ENCODE measurements at places on chromosomes 13 and 19. TPM values are rescaled to one million over a fixed set of nuclear protein-coding genes. Genes with fewer than 3 reads are reported as not detected.
A peak's percentile ranks its signal among the peaks of the same experiment; 100 is the strongest.

FXYD1 gene
- total RNA-seq: 75.5 TPM

- DNase-seq: no peak
Observed at GRCh38 chr13:85095418-85096272, 703.6 kb downstream of the SLITRK6 start.

DNA sequence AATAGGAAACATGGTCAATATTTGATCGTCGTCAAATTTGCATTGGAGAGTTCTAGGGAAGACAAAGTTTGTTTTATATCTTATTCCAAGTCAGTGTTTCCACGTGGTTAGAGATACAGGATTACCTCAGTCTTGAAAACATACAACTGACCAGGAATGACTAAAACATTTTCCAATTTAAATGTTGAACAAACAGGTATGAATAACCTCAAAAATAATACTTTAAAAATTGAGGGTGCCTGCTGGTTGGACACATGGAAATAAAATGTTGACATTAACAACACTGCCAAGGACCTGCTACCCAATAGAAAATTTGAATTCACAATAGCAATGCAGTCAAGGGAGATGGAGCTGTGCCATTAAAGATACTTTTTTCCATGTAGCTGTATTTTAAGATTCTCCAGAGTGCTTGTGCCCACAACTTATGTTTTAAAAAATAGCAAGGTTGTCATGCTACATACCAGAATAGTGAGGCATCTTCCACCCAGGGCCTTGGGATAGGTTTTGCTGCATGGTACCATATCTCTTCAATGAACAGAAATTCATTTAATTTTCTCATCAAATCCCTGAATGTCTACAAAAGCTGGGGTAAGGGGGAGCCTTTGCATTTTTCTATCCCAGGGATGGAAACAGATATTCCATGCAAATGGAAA lies 260.8 kb downstream of the EFNB2 start:
- DNase-seq: no peak

DNA sequence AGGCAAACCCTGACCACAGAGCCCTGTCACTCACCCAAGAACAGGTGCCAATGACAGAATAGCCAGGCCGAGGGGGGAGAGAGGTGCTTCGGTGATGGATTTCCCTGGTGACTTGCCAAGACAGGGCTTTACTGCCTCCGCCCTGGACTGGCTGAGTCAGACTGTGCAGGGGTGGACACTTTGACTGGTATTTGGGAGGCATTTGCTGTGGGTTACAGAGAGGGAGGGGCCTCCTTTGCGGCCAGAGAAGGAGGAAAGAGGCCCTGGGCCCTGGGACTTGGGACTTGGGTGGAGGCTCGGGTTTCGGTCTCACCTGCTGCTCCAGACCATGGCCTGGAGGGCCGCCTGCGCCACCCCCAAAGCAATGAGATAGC lies 4.6 kb upstream of the EPS8L1 start:
- DNase-seq: no peak

DNA sequence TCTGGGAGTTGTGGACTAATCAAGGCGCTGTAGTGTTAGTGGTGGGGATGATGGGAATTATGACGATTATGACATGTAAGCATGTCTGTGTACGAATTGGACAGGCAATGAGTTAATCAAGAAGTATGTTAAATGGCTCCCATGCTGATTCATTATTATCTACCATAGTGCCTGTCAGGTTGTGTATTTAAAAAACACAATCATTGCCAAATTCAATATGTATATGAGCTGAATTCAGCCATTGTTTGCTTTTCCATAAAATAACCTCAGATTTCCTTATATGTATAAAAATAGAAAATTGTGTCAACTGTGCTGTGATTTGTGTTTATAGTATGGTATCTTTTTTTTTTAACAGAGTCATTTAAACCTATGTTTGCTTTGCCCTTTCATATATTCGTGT lies 37.1 kb downstream of the PCCA start:
- DNase-seq: no peak

GRCh38 chr19:37930416-37930815 lies 23.4 kb downstream of the SIPA1L3 start:
- no peak for DNase-seq

DNA sequence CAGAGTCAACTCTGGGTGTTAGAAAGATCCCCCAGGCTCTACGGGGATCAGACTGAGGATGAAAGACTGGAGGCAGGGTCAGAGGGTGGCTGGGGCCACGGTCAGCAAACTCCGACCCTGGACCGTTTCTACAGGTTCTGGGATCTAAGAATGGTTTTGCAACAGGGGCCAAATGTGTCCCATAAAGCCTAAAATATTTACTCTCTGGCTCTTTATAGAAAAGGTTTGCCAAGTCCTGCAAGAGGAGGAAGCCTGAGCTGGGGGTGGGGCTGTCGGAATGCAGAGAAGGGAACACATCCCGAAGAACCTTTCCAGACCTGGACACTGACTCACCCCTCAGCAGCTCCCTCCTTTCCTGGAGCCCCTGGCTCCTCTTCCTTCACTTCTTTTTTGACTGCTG lies 20.7 kb downstream of the LIG1 start:
- DNase-seq: no peak

DNA sequence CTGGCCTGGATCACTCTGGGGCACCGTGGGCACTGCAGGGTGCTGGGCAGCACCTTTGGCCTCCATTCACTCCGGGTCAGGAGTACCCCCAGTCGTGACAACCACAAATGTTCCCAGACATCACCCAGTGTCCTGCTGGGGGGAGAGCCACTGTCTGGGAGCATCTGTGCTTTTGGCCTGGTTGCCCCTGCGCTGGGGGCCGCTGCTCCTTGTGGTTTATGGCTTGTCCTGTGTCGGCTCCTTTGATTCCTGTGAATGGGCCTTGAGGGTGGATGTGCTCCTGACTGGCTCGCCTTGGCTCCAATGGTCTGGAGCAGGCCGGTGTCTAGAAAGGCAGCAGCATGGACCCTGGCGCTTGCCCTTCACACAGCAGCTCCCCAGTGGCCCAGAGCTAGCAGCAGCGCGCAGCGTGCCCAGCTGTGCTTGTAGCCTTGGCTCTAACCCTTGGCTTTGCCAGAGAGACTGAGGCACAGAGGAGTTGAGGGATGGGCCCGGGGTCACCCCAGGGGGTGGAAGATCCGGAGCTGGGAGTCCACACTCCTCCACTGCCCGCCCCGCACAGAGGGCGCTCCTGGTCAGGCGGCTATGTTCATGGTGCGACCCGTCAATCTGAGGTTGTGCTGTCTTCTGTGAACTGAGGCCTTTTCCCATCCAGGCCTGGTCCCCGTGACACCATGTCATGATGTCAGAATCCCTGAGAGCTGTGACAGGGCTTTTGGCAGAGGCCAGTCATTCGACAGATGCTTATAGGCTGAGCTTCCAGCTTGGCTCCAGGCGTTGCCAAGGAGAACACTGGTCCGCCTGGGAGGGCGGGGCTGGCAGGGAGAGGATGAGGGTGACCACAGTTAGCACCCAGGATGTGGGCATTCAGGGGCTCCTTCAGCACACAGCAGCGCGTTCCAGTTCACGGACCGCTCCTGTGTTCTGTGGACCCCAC lies 4.1 kb downstream of the DAZAP1 start:
- no peak for DNase-seq

HCST gene
- total RNA-seq: 7.2 TPM

SYCN gene
- not detected for total RNA-seq

GRCh38 chr13:40653527-40654318 lies 12.7 kb downstream of the FOXO1 start:
- DNase-seq: no peak

CAMSAP3 gene
- 14.2 TPM for total RNA-seq

ZNF468 gene
- total RNA-seq: 22.6 TPM

GRCh38 chr13:46553521-46553885 lies 533 bp downstream of the LRCH1 start:
- DNase-seq: peak; percentile 57

GRCh38 chr19:19538061-19538784 lies at the start of gene CILP2:
Gene CILP2, plus strand, starts transcription at chr19:19538265. Its CDS starts 85 bp downstream, at chr19:19538350.
- peak; percentile 35 for DNase-seq

DNA sequence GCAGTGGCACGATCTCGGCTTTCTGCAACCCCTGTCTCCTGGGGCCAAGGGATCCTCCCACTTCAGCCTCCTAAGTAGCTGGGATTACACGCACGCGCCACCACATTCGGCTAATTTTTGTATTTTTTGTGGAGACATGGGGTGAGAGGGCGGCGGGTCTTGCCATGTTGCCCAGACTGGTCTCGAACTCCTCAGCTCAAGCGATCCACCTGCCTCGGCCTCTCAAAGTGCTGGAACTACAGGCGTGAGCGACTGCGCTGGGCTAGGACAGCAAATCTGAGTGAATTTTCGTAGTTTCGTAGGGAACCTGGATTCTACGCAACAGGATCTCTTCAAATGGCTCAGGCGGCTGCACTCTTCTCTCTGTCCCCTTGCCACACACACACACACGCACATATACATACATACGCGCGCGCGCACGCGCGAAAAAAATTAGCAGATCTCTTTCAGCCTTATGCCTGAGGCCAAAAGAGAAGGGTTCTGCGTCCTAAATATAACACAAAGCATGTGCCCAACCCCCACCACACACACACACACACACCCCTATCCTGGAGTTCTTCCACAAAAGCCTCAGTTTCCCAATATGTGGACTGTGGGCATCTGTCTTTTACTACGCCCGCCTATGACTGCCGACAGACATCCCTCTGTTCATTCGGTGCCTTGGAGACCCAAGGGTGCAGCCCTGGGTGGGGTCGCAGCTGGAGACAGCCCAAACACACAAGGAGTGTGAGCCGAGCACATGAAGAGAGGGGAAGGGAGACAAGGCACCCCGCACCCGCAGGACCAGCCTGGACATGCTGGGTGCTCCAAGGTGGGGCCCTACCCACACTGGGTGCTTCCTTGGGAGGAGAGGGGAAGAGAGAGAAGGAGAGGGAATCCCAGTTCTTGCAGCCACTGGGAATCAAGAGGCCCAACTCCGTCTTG lies 616 bp downstream of the PINLYP start:
- no peak for DNase-seq

- DNase-seq: no peak
Observed at GRCh38 chr13:33730147-33730546, 87.8 kb upstream of the RFC3 start.

- no peak for DNase-seq
Observed at GRCh38 chr13:99677116-99677951, 176.1 kb downstream of the TM9SF2 start.

DNA sequence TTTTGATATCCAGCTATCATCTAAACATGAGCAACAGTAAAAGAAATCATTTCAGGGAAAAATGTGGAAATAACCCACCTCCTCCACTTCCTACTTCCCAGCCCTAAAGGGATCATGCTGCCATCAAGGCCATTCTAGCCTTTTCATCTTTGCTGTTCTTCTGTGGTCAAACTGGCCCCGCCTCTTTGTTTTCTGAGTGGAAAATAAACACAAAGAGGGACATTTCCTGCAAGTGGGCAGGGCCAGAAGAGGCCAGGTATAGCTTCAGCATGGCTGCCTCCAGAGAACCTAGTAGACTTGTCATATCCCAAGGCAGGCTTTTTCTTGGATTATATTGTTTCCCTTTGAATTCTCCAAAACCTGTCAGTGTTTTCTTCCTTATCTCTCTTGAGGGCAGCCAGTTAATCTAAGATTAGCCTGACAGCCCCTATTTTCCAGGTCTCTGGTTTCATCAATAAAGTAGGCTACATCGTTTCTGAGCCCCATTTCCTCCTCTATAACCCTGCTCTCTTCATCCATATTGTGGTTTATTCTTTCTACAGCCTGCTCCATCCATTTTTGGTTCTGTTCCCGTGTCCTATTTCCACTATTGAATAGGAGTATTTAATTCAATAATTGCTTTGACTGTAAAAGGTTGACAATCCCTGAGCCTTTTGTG lies 117.6 kb downstream of the GPC6 start:
- DNase-seq: no peak

GRCh38 chr13:99792079-99792921 lies 179.3 kb downstream of the ZIC5 start:
- DNase-seq: no peak

DNA sequence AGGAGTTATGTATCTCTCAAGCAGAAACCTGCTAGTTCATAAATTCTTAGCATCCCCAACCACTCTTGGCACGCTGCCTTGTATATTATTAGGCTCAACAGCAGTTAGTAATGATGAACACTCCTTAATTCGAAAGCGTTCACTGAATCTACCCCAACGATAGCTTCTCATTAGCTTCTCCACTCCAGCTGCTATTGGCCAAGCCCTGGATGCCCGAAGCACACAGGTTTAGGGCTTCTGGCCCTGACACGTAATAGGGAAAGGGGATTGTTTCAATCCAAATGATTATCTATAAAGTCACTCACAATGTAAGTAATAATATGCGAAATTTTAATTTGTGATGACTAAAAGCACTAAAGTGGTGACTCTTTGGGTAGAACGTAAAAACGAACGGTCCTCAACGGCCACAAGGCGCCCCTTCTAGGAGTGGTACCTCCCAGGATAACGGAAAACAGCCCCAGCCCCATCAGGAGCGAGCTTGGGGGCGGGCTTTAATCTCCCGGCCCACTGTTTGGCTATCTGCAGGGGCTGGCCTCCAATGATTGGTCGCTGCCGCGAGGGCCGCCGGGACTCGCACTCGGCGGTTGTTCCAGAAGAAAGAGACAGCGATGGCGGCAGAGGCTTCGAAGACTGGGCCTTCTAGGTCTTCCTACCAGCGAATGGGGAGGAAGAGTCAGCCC lies at the start of gene RNF17:
Gene RNF17 (plus strand): TSS at position 574 of the 680 bp plus-strand sequence. CDS start 35 bp downstream, at position 609.
- no peak for DNase-seq

- DNase-seq: no peak
Observed at GRCh38 chr19:4503132-4503824, 15.0 kb downstream of the PLIN4 start.

- DNase-seq: no peak
Observed at GRCh38 chr13:83980331-83980730, 98.1 kb upstream of the SLITRK1 start.

DNA sequence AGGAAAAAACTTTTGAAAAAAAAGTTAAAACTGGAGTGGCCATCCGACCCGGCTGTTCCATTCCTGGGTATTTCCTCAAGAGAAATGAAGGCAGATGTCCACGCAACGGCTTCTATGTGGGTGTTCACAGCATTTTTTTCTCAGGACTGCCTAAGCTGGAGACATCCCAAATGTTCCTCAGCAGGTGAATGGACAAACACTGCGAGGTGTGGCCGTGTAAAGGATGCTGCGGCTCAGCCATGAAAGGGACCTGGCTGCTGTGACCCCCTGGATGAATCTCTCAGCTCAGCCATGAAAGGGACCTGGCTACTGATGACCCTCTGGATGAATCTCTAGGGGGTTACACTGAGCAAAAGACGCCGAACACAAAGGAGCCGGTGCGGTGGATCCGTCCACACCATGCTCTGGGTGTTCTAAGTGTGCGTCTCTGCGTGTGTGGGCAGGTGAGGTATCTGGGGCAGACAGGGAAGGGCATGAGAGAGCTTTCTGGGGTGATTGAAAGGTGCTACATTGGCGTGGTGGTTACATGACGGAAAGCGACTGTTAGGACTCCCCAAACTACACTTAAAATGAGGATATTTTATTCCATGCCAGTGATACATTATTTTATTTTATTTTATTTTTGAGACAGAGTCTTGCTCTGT lies 7.2 kb upstream of the ASPDH start:
- DNase-seq: no peak

CNN1 gene
- total RNA-seq: 106 TPM

CEACAM21 gene
- 0.44 TPM for total RNA-seq

CYP4F8 gene
- total RNA-seq: 5.0 TPM

- no peak for DNase-seq
Observed at GRCh38 chr13:20291037-20291436, 58.9 kb upstream of the GJB6 start.
